ENCODE measurements at places on chromosomes 13 and 19. TPM values are rescaled to one million over a fixed set of nuclear protein-coding genes. Genes with fewer than 3 reads are reported as not detected.

The NOVA2 gene
- total RNA-seq = 0.38 TPM

The ZNF730 gene
- 2.2 TPM for total RNA-seq

DNA sequence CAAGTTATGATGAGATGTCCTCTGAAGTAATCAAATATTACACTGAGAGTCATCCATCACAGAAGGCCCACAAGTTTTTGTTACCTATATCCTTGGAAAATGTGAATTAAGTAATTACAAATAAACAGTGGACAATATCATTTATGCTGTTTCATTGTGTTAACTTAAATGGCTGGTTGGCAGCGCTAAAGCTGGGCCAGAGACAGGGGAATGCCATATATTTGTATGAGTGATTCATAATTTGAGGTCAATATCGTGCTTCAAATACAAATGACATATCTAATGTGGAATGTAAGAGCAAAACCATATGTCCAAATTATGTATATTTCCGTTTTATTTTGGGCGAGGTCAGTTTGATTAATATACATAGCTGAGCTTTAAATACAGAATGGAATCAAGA is 1556.2 kb downstream of the SLITRK5 start:
- no peaks in the 10 kb centered on the region for H3K27me3 ChIP-seq
- H3K36me3 ChIP-seq = no peaks in the 10 kb centered on the region
- H3K27ac ChIP-seq = no peak overlapping the region
- H3K4me1 ChIP-seq = no peaks in the 10 kb centered on the region
- no peak overlapping the region for H3K4me3 ChIP-seq

DNA sequence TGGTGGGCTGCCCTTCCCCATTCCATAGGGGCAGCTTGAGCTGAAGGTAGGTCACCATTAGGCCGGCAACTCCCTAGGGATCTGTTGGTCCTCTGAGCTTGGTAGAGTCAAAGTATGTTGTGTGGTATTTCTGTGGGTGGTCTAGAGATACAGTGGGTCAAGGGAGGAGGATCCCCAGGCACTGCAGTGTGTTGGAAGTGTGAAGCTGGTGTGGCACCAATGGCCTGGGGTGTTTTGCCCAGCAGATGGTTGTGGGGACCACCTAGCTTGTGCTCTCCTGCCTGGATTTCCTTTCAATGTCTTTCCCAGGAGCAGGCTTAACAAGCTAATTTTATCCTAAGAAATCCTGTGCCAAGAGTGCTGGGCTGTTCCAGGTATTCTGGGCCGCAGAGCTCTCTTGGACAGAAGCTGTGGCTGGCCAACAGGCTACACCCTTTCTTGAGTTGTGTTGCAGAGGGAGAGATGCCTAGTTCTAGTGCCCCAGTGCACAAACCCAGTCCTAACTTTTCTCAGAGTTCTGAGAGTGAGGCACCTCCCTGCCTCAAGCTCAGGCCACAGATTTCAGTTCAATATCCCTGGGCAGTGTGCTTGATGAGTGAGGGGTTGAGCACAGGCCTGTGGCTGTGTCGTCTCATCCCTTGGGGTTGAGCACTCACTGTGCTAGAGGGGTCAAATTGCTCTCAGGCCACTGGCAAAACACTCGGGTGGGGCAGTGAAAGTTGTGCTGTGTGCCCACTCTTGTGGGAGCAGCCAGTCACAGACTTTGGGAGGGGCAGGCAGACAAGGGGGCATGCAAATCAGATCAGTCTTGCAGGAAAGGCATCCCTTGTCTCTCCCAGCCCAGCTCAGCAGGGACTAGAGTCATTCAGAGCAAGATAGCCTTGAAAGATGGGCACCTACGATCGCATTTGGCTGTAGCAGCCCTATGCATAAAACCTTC is 1806.1 kb upstream of the MIR17HG start:
- no peak overlapping the region for H3K27ac ChIP-seq
- H3K4me1 ChIP-seq = no peaks in the 10 kb centered on the region

DNA sequence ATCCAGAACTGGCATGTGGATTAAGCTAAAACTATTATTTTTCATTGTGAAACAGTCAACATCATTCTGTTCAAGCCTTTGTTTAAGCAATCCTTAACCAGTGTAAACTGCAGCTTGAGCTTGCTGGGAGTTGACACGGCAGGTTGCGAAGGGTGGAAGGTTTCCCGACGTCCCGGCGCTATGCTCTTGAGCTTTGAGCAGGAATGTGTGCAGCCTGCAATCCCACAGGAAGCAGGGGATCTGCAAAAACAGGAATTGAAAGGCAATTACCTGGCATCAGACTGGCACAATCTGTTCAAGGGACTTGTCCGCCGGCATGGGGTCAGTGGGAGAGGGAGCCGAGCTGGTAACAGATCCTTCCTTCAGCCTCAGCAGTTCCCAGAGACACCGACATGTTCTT is 586.7 kb upstream of the SGCG start:
- no peak for DNase-seq
- no peak overlapping the region for H3K27ac ChIP-seq
- no peaks in the 10 kb centered on the region for H3K27me3 ChIP-seq
- H3K36me3 ChIP-seq = no peaks in the 10 kb centered on the region
- H3K4me1 ChIP-seq = no peaks in the 10 kb centered on the region

DNA sequence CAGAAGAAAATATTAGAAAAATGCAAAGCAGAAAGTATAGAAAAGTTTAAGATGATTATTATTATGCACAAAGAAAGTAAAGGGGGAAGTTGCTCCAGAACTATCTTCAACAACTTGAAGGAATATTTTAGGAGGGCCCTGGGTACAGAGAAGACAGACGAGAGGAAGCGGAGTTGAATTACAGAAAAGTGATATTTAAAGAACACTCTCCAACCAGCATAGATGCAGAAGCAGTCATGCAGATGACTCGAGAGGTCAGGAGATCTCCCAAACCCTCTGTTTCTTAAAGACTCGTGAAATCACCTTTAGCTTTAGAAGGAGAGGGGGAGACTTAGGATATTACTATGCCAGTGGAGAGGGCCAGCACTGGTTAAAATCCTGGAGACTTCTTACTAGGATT is 8.5 kb upstream of the SHISA2 start:
- H3K4me1 ChIP-seq = peaks cover 5% of the 10 kb centered on the region
- H3K36me3 ChIP-seq = no peaks in the 10 kb centered on the region
- no peak for DNase-seq
- no peak overlapping the region for H3K4me3 ChIP-seq

DNA sequence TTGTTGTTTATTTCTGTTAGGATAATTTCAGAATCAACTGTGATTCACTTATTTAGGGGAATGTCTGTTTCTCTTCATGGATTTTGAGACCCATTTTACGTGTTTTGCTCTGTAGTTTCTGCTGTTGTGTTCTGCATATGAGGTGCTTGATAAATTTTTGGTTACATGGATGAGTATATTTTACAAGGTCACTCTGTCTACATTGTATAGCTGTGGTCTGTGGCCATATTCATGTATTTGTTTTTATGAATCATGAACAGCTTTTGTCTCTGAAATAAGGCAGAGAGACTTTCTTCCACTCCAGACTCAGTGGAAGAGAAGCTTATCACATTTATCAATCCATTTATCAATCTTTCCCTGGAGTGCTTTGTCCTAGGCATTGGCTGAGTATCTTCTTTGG is 56.6 kb downstream of the PDS5B start:
- peak overlapping the region; percentile 95 for H3K27ac ChIP-seq
- peak overlapping the region; percentile 91 for H3K4me3 ChIP-seq
- peaks cover 58% of the 10 kb centered on the region for H3K4me1 ChIP-seq
- no peaks in the 10 kb centered on the region for H3K36me3 ChIP-seq

DNA sequence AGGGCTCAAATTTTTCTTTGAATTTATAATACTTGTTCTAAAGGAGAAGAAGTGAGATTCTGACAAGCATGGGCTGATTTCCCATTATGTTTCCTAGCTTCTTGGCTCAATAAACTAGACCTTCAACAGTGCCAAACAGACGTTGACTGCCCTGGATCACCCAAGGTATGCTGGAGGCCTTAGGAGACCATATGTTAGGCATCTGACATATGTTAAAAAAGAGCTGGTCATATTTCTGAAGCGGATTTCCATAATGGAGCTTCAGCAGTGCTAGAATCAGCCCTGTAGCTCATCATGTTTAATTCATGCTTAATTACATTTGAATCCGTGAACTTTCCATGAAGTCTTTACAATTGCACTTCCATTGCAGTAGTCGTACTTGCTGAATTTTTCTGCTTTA is 653.3 kb downstream of the DIAPH3 start:
- H3K27ac ChIP-seq = no peak overlapping the region
- no peaks in the 10 kb centered on the region for H3K27me3 ChIP-seq
- H3K4me1 ChIP-seq = no peaks in the 10 kb centered on the region

- H3K36me3 ChIP-seq = no peaks in the 10 kb centered on the region
- peak; percentile 80 for DNase-seq
- H3K27ac ChIP-seq = peak overlapping the region; percentile 56
- H3K27me3 ChIP-seq = no peaks in the 10 kb centered on the region
- peak overlapping the region; percentile 96 for H3K4me3 ChIP-seq
Measured at GRCh38 chr19:3556978-3557460, 367 bp downstream of the MFSD12 start.

DNA sequence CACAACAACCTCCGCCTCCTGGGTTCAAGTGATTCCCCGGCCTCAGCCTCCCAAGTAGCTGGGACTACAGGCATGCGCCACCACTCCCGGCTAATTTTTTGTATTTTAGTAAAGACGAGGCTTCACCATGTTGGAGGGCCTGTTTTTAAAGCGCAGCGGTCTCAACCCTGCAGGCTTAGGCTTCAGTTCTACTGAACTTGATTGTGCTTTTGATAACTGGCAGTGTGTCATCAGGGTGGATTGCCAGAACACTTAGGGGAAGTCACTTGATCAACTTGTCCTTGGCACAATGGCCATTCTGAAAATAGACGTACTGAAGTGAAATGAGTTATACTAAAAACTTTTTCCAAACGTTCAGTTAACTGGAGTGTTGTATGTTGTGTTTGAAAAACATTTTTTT is 472.2 kb downstream of the KLF5 start:
- DNase-seq = no peak
- H3K4me3 ChIP-seq = no peak overlapping the region
- H3K4me1 ChIP-seq = no peaks in the 10 kb centered on the region
- H3K36me3 ChIP-seq = no peaks in the 10 kb centered on the region

DNA sequence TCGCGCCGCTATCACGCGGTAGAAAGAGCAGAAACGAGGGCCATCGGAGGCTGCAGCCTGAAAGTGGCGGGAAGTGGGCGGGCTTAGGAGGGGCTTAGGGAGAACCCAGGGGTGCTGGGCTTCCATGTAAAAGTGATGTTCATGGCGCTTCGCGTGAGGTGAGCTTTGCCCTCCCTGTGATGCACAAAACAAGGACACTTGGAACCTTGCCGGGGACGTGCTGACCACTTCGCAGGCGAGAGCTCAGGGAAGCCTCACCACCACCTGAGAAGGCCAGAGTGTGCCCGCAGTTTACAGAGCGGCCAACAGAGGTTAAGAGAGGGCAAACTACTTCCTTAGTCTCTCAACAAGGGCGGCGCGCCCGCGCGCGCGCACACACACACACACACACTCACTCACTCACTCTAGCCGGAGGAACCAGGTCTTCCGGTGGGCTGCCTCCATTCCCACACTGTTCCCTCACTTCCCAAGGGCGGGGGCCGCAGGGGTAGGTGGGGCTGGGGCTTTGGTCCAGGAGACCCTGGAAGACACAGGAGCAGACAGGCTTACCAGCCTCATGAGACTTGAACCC is 651 bp downstream of the GAPDHS start:
- peak; percentile 63 for DNase-seq
- H3K4me1 ChIP-seq = peaks cover 16% of the 10 kb centered on the region
- H3K27me3 ChIP-seq = peaks cover 11% of the 10 kb centered on the region
- H3K4me3 ChIP-seq = peak overlapping the region; percentile 60

- DNase-seq = no peak
- H3K4me3 ChIP-seq = no peak overlapping the region
- H3K27me3 ChIP-seq = no peaks in the 10 kb centered on the region
- H3K27ac ChIP-seq = no peak overlapping the region
Measured at GRCh38 chr13:72293206-72293605, 426.2 kb upstream of the DACH1 start.

Data from activated T-cell treated with anti-CD3 and anti-CD28 coated beads, Interleukin-2, amount 50 U/mL, for 72 hours (primary cell).